Fibroblast of skin of left quadriceps (primary cell): ENCODE measurements at places on chromosomes 13 and 19.

DNA sequence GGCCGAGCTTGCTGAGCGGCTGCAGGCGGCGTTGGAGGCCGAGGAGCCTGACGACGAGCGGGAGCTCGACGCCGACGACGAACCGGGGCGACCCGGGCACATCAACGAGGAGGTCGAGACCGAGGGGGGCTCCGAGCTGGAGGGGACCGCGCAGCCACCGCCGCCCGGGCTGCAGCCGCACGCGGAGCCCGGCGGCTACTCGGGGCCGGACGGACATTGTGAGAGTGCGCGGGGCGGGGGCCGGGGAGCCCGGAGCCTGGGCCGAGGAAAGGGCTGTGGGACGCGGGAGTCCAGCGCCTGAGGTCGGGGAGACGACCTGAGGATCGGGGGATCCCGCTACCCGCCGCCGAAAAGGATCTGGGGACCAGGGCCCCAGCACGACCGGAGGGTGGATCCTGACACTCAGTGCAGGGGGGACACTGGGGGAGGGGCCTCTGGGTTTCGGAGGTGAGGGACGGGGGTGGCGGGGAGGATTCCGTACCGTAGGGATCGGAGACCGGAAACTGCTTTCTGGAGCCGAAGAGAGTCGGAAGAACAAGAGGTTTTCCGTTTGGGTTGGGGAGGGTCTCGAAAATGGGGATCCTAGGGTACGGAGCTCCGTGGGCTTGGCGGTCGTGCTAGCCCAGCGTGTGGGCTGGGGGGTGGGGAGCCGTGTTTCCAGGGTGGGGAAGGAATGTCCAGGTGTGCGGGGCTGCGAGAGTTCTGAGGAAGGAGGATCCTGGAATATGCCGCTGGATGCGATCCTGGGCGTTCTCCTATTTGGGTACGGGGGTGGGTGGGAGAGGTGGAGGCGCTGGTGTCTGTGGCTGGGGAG is 616 bp downstream of the HNRNPUL1 start:
- DNase-seq: peak; percentile 11

- DNase-seq: no peak
Observed at GRCh38 chr19:55384131-55384919, at the start of gene TMEM238. TMEM238 (minus strand) TSS chr19:55384292; CDS start chr19:55384259, 33 bp downstream.

- DNase-seq: no peak
Observed at GRCh38 chr13:80284290-80284689, 56.6 kb downstream of the SPRY2 start.

DNA sequence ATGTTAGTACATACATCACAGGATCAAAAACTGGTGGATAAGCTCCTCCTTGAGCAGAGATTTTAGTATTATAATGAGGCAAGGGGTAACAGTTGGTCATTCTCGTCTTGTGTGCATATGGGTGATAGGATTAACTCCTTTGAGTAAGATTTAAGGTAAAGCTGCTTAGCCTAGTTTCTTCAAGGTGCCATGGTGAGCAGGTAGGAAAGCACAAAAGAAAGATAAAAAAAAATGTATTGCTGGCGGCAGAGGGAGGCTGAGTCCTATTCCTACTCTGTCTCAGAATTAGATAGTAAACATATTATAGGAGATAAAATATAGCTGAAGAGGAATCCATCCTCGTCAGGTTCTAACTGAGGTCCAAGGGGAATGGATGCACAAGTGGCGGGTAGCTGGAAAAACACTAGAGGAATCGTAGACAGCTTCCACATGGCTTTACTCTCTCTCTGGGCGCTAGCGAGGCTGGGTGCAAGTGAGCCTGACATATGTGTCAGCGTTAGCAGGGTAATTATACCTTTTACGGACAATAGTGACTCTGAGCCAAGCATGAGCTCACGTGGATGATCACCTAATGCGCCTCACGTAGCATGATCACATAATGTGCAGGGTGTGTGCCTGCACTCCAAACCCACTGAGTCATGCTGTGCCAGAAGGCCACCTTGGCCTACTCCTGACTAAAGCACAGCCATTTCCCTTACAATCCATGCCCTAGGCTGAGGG is 734.3 kb upstream of the MIR17HG start:
- no peak for DNase-seq

DNA sequence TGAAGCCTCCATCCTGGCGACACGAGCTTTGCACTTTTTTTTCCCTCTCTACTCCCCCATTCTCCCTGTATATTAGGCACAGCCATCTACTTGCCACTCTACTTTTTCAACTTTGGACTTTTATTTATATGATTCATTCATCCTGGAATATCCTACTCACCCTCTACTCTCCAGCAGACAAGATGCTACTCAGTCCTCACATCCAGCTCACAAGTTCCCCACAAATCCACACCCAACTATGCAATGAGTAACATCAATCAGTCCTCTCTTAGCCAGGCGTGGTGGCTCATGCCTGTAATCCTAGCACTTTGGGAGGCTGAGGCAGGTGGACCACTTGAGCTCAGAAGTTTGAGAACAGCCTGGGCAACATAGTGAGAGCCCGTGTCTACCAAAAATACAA is 23.9 kb upstream of the URAD start:
- DNase-seq: no peak

GRCh38 chr19:16829822-16830289 is 658 bp downstream of the SIN3B start:
- DNase-seq: no peak
